ENCODE measurements at places on chromosomes 3 and 15.
A peak's percentile ranks its signal among the peaks of the same experiment; 100 is the strongest.

DNA sequence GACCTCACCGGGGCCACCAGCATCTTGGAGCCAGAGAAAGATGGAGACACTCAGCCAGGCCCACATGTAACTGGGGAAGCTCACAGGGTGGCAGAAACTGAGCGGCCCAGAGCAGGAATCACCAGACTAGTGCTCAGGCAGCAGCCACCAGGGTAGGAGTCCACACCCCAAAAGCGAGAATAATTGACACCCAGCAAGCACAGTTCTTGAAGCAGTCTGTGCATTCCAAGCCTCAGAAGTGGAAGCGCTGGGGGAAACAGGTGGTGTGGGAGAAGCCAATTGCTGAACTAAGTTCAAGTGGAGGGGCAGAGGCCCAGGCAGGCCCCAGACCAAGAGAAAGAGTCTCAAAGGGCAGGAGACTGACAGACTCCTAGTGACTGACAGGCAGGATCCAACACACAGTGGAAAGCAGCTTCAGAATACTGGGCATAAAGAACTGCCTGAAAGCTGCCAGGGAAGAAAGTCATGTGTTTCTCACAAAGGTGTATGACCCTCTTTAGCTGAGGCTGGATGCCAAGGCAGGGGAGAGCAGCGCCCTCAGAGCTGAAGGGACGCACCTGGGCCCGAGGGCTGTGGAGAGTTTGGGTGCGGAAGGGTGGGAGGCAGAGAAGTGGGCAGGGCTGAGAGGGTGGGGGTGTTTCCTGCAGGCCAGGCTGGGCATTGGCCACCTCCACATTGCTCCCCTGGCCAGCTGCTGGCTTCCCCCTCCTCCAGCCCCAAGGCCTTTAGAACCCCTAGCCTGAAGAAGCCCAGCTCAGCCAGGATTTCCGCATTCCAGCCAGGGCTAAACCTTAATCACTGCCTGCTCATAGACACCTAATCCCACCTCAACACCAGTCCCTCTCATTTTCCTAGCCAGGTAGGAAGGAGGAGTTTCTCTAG is 7.7 kb downstream of the NT5DC2 start:
- DNase-seq: peak; percentile 55

GRCh38 chr3:54506603-54507002 is 384.3 kb downstream of the CACNA2D3 start:
- no peak for DNase-seq

GRCh38 chr3:69566275-69566674 is 173.0 kb upstream of the MITF start:
- DNase-seq: no peak

DNA sequence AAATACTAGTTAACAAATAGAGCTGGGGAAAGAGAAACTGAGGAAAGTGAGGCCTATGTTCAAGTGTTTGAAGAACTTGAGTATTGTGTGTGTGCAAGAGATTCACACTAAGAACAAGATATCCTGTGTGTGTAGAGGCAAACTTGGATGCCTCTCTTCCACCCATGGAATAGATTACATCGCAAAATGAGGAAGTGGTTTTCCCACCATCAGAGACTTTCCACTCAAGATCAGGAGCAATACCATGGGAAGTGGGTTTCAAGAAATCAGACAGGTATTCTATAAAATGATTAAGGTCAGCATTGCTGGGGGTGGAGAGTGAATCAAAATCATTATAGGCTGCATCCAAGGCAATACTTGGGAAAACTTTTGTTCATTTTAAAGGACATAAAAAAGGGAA is 308.0 kb downstream of the FGF12 start:
- DNase-seq: no peak

- no peak for DNase-seq
These were observed 121.3 kb upstream of the SOX14 start for GRCh38 chr3:137642831-137643230.

Data from D721Med (cell line).